ENCODE measurements at places on chromosomes 12 and 14.

GRCh38 chr14:60245380-60246177, 3.4 kb upstream of the PPM1A start:
- no peak for DNase-seq

DNA sequence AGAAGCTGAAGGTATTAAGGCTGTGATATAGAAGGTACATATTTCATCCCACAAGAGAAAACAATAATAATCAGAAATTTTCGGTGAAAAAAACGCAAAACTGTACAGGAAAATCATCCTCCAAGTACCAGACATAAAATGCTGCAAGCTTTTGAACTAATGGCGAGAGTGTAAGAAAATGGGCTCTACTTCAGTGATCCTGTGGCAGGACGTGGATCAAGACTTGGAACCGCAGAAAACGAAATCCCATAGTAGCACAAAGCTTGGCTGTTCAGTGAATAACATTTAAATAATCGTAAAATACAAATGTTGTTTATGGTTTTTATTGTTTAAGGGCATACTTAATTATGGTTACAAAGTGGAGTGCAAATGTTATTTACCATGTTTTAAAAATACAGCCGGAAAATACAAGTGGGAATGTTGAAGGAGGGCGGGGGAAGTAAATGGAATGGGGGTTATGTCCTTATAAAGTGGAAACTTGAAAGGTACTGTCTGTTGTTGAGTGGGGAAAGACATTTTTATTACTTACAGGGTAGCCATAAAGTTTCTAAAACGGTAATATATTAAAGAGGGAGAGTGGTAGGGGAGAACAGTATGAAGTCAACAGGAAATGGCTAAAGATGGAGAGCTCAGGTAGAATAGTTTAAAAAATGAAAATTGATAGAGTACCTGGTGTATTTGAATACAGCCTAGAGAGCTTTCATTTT, 1.1 kb downstream of the SMIM10L1 start:
- no peak for DNase-seq

DNA sequence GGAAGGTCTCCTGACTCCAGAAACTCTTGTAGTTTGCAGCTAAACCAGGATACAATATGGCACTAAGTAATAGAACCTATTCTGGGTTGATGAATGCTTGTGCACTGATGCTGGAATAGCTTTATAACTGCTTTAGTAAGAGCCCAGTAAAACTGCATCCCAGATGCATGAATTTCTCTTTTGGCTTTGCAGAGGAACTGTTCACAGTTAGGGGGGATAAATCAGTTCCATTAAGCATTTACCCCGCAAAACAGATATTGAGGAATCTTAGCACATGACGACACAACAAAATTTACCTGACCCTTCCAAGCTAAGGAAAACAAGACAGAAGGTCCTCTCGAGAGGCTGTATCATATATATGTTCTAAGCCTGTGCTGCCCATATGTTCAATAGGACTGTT, 457.4 kb downstream of the FOXG1 start:
- DNase-seq: no peak

GRCh38 chr12:119114294-119114693, 64.4 kb upstream of the HSPB8 start:
- no peak for DNase-seq

GRCh38 chr12:12086362-12086761, 15.6 kb downstream of the BCL2L14 start:
- no peak for DNase-seq

All from stimulated activated CD8-positive, alpha-beta memory T cell treated with anti-CD3 and anti-CD28 coated beads, Interleukin-7, amount 100 ng/mL, for 1 hour (primary cell).